ENCODE measurements at places on chromosomes 3 and 15. TPM values are rescaled to one million over a fixed set of nuclear protein-coding genes. Genes with fewer than 3 reads are reported as not detected.

Gene TMEM212
- total RNA-seq = not detected

Gene TRPM1
- not detected for total RNA-seq

Gene SH2D7
- not detected for total RNA-seq

Gene RTP4
- 0.18 TPM for total RNA-seq

Gene SAMMSON
- total RNA-seq = not detected

Gene PLAAT1
- 6.1 TPM for total RNA-seq

Gene CBLB
- total RNA-seq = 68.4 TPM

Measured in cerebellum (tissue), 4 donors.